Sigmoid colon (tissue), 7 donors: ENCODE measurements at places on chromosomes 7 and 10. TPM values are rescaled to one million over a fixed set of nuclear protein-coding genes. Genes with fewer than 3 reads are reported as not detected.
A peak's percentile ranks its signal among the peaks of the same experiment; 100 is the strongest.

Gene AP5Z1
- 24.6 TPM for total RNA-seq

GRCh38 chr10:50991456-50992355 is 82.6 kb upstream of the PRKG1 start:
- H3K4me1 ChIP-seq = peaks cover 36% of the 10 kb centered on the region
- H3K27me3 ChIP-seq = no peaks in the 10 kb centered on the region
- H3K27ac ChIP-seq = peak overlapping the region; percentile 79
- DNase-seq = peak; percentile 80
- H3K4me3 ChIP-seq = peak overlapping the region; percentile 83

Gene ANKRD30A
- not detected for total RNA-seq

GRCh38 chr7:25158966-25159365 is 33.9 kb upstream of the CYCS start:
- H3K27ac ChIP-seq = no peak overlapping the region
- H3K4me3 ChIP-seq = no peak overlapping the region
- H3K36me3 ChIP-seq = peaks cover 3% of the 10 kb centered on the region
- H3K27me3 ChIP-seq = no peaks in the 10 kb centered on the region

Gene LZTS2
- total RNA-seq = 82.3 TPM

- H3K36me3 ChIP-seq = no peaks in the 10 kb centered on the region
- no peak overlapping the region for H3K4me3 ChIP-seq
- DNase-seq = no peak
- H3K27me3 ChIP-seq = no peaks in the 10 kb centered on the region
- H3K27ac ChIP-seq = no peak overlapping the region
Observed at GRCh38 chr7:8343556-8343955, 81.6 kb upstream of the ICA1 start.

DNA sequence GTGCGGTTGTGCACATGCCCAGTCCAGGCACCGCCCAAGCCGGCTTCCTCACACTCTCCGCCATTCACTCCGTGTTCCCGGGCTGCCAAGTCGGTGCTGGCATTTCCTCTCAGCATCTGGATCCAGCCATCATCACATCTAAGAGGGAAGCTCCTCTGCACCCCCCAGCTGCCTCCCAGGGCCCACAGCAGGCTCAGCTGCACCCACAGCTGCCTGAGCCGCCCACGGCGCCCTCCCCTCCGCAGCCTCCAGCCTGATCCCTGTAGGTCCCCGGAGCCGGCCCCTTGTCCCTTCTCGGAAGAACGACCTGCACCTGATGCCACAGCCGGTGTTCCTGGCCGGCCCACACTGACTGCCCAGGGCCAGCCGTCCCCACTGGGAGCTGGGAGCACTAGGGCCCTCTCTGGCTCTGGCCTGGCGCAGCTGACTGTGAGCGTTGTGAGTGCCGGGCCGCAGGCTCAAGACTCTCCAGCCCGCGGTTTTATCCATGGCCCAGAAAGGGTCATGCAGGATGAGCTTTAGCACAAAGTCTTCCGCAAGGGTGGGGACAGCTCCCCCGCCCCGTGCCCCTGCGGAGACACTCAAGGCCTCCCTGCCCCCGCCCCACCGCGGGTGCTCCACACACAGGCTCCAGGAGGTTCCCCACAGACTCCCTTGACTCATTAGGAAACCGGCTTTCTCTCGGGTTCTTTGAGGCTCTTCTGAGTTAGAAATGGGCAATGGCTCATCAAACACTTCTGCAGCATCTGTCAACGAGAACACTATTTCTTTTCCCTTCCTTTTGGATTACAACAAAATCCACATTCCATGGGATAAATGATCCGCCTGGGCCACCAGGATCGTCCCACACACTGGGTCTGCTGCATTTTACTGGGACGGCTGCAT is 31.2 kb downstream of the CFAP46 start:
- peak; percentile 56 for DNase-seq
- H3K4me1 ChIP-seq = no peaks in the 10 kb centered on the region
- H3K36me3 ChIP-seq = no peaks in the 10 kb centered on the region

Gene AGAP4
- total RNA-seq = 15.3 TPM

DNA sequence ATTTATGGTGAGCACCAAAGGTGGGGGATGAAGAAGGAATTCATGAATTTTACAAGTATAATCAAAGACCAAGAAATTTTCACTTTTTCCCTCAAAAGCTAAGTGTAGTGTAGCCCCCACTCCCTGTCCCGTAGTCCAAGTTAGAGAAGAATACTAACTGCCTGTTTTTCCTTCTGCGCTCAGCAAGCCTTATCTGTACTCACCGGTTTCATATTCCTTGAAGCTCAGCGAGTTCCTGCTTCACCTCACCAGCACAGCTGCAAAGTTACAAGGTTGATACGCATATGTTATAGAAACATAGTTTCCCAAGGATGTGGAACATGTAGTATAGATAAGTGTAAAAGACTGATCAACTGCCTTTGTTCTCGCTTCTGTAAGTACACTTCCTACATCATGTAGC is 16.0 kb upstream of the ZNF33B start:
- no peaks in the 10 kb centered on the region for H3K27me3 ChIP-seq
- no peaks in the 10 kb centered on the region for H3K4me1 ChIP-seq
- no peaks in the 10 kb centered on the region for H3K36me3 ChIP-seq
- DNase-seq = no peak

DNA sequence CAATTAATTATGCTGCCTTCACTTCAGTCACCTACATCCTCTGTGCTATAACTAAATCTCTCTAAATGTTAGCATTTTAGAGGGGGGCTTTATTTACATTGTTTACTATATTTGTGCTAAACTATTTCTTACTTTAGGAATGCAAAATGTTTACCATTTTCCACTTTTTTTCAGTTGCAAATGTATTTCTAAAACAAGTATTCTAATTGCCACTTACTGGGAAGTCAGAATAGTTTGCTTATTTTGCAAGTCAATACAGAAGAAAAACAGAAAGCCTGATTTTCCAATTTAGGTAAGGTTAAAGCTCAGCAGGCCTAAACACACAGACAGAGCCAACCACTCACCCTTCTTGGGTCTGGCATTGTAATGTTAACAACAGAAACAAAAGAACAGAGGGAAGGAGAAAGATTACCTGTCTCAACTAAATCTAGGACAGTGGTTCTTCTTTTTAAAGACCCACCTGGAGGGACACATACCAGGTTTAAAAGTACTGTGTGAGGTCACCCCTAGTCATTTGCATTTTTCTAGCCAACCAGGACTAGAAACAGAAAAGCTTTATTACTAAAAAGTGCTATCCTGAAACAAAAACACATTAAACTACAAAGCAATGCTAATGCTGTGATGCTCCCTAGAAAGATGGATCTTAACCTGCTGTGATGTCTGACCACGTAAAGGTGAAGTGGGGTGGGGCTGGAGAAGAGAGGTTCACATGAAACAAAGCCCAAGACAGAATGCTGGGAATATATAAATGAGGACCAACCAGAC is 178.2 kb downstream of the SLC25A13 start:
- no peak overlapping the region for H3K4me3 ChIP-seq
- DNase-seq = no peak
- H3K27ac ChIP-seq = no peak overlapping the region

- H3K4me3 ChIP-seq = peak overlapping the region; percentile 22
- peak overlapping the region; percentile 97 for H3K27ac ChIP-seq
- H3K4me1 ChIP-seq = peaks cover 84% of the 10 kb centered on the region
Observed at GRCh38 chr10:69407621-69408301, 9.0 kb downstream of the TACR2 start.

GRCh38 chr7:137925091-137925490 is 76.8 kb downstream of the CREB3L2 start:
- H3K4me3 ChIP-seq = no peak overlapping the region
- H3K27ac ChIP-seq = no peak overlapping the region
- H3K27me3 ChIP-seq = no peaks in the 10 kb centered on the region

DNA sequence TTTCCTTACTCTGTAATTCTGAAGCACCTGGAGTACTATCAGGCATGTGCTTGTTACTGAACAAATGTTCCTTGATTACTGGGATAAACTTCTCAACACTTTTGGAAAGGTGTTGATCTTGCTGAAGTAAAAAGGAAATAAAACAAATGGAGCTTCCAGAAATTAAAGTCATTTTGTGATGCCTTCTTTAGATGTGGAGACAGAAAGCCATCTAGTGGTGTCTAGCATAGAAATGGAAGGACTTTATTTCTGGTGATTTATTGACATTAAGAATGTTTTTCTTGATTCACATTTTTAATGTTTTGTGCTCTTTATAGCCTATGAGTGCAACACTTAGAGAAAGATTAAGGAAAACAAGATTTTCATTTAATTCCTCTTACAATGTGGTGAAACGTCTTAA is 1.4 kb downstream of the SFR1 start:
- DNase-seq = no peak
- H3K4me1 ChIP-seq = peaks cover 8% of the 10 kb centered on the region
- H3K36me3 ChIP-seq = no peaks in the 10 kb centered on the region
- no peak overlapping the region for H3K27ac ChIP-seq
- no peaks in the 10 kb centered on the region for H3K27me3 ChIP-seq

DNA sequence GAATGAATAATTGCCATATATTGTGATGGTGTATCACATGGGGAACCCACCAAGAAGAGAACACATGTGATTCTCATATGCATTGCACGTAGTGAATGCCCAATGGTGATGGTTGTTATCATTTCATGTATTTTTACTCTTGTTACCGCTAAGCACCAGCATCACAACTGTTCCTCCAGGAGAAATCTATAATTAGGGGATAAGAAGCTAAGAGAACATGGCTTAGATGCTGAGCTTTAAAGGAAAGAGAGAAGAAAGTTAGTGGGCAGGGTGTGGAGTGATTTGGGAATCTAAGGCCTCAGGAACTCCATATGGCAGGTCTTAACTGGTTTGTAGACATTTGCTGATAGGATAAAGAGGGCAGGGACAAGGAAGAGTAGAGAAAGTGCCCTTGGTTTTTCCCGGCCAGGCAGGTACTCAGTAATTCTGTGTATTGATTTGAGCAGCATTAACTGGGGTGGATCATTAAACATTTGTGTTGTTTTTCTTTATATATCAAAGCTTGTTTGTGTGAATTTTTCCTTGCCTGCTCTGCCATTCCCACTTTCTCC is 145.9 kb downstream of the LRRC4 start:
- H3K27me3 ChIP-seq = no peaks in the 10 kb centered on the region
- no peaks in the 10 kb centered on the region for H3K36me3 ChIP-seq
- H3K4me1 ChIP-seq = peaks cover 7% of the 10 kb centered on the region
- H3K4me3 ChIP-seq = no peak overlapping the region
- H3K27ac ChIP-seq = no peak overlapping the region
- DNase-seq = no peak
